LHCN-M2 (cell line): ENCODE measurements at places on chromosomes 1 and 21. TPM values are rescaled to one million over a fixed set of nuclear protein-coding genes. Genes with fewer than 3 reads are reported as not detected.

DNA sequence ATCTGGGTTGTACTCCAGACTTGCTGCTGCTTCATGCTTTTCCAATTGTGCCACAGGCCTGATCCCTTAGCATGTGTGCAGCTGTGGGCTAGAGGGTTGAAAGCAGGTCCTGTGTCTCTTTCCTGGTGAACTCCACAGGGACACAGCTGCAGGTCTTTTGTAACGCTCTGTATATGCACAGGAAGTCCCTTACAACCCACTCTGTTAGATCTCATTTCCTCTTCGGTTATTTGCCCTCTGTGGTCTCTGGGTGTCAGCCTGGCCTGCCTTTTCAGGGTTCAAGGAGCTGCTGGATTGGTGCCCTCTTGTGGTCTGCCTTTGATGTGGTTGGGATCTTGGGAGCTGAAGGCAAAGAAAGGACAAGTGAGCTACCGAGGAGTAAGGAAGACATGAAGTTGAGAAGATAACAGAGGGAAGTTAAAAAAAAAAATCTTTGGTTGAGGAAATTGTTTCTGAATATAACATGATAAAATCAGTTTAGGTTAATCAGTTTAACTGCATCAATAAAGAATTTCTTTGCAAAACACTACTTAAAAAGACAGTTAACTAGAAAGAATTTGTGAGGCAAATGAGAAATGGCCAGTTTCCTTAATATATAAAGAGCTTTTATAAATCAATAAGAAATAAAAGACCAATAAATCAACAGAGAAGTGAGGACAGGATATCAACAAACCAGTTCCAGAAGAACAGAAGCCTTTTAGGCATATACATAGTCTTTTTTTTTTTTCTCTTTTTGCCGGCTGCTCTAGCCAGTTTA is 44.1 kb downstream of the UCK2 start:
- peak; percentile 93 for DNase-seq

- DNase-seq = no peak
These were observed 15.6 kb downstream of the SERINC2 start for GRCh38 chr1:31428436-31429221.

DNA sequence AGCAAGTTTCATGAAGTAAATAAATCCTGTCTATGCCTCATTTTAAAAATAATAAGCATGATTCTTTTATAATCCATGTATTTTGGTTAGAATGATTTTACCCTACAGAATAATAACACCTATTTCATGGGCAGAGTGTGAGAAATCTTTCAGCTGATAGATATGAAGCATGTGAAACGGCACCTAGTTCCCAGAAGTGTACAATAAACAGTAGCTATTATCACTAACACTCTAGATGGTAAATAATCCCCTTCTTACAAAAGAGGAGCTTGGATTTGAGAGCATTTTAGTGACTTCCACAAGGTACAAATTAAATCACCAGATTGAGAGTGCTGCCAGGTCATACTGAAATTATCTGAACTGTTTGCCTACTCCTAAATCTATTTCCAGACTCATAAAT is 95.3 kb upstream of the NRIP1 start:
- no peak for DNase-seq

- peak; percentile 81 for DNase-seq
These were observed 6.0 kb downstream of the FCRLB start for GRCh38 chr1:161727256-161727924.

GRCh38 chr1:154869351-154870114 is 548 bp downstream of the KCNN3 start:
- DNase-seq = peak; percentile 51

The RAP1GAP gene
- total RNA-seq = 0.06 and 0.13 TPM in 2 replicates

The RBM11 gene
- not detected in 2 replicates for total RNA-seq
